ENCODE measurements at places on chromosomes 3 and 15.
A peak's percentile ranks its signal among the peaks of the same experiment; 100 is the strongest.

- peak; percentile 63 for DNase-seq
Measured at GRCh38 chr15:66008940-66009562, 139.8 kb downstream of the RAB11A start.

DNA sequence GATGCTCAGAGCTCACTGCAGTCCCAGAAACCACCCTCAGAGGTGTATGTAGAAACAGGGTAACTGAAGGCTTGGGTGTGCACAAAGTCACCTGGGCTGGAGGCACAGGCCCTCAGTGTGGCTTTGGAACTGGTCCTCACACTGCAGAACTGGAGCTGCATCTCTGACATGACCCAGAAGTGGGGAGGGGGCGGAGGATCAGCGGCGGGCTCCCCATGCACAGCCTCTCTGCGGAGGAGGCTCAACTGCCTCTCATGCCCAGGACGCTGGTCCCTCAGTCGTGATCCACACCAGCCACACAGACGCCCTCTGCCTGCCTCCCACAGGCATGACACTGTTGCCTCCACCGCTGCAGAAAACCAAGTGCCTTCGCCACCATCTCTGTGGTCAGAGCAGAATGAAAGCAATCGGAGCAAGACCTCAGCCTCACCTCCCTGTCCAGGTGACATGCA lies 73.7 kb downstream of the TM2D3 start:
- peak; percentile 6 for DNase-seq

GRCh38 chr3:155485897-155486296 lies 192.4 kb upstream of the STRIT1 start:
- DNase-seq = no peak

GRCh38 chr3:31462050-31462569 lies 70.6 kb upstream of the STT3B start:
- DNase-seq = no peak

DNA sequence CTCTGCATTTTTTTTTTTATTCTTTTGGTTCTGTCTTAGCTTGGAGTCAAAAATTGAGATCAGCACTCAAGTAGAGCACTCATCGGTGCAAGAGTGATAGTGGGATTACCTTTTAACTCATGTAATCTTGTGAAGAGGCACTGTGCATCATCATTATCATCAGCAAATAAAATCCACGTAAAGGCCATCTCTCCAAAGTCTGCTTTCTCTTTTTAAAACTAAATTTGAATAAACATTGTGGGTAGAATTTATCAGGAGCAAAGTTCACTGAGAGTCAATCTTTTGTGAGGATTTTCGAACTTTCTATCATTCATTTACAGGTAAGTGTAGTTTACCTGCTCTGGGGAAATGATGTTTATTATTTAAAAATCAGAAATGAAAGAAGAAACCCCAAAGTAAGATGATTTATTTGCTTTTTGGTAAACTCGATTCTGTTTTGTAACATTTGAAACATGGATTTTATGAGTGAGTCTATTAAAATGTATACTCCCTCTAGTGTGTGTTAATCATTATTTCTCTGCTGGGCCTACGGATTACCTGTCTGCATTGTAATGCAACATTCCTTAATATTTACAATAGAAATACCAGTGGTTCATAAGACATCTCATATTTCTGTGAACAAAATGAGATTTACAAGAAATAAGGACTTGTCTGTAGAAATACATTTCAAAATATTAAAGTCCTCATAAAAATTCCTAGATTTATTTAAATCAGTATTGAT lies 327.7 kb upstream of the NAALADL2 start:
- DNase-seq = no peak

GRCh38 chr3:194587438-194587931 lies 45.7 kb downstream of the TMEM44 start:
- DNase-seq = no peak

GRCh38 chr3:99875929-99876841 lies 58.5 kb downstream of the CMSS1 start:
- DNase-seq = peak; percentile 40

GRCh38 chr3:71987089-71987735 lies 202.3 kb upstream of the PROK2 start:
- DNase-seq = no peak

GRCh38 chr3:169007145-169007544 lies 656.4 kb downstream of the MECOM start:
- DNase-seq = no peak

GRCh38 chr15:52060501-52060900 lies 41.5 kb downstream of the MAPK6 start:
- DNase-seq = no peak

GRCh38 chr15:70492240-70493177 lies 270.8 kb downstream of the UACA start:
- no peak for DNase-seq

DNA sequence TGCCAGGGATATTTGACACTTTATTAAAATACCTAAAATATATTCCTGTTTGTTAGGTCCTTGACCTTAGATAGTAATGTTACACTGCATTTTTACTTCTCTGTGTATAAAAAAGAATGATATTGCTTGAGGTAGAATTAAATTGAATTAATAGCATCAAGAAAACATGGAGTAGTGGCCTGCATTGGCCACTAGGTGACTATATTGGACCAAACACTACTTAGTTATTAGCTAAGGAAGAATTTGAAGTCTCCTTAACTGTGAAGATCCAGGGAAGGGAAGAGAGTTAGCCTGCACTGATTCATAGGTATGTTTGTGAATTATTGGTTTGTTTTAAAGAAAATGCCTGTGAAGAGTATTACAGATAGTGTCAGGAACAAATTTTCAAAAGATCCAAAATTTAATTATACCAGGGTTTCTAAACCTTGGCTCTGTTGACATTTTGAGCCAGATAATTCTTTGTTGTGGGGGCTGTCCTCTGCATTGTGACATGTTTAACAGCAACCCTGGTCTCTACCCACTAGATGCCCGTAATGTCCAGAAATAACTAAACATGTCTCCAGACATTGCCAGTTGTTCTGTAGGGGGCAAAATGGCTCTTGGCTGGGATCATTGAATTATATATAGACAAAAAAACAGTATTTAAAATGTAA lies 103.6 kb upstream of the THSD4 start:
- DNase-seq = no peak

DNA sequence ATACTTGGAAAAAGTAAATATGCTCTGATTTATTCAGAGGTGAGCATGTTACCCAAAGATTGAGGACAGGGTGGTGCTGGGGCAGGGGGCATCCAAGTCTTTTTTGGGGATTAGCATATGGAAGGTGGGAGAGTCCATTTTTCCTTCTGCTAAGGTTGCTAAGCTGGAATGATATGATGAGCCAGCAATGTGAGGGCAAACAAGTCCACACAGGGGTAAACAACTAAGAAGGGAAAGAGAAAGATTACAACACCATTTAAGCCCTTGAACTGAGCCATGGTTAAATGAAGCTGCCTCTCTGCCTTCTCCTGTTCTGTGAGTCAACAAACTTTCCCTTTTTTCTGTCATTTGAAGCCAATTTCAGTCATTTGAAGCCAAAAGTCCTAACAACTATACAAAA lies 89.0 kb downstream of the RPL22L1 start:
- no peak for DNase-seq

- no peak for DNase-seq
Measured at GRCh38 chr15:30941520-30941919, 37.8 kb downstream of the FAN1 start.

DNA sequence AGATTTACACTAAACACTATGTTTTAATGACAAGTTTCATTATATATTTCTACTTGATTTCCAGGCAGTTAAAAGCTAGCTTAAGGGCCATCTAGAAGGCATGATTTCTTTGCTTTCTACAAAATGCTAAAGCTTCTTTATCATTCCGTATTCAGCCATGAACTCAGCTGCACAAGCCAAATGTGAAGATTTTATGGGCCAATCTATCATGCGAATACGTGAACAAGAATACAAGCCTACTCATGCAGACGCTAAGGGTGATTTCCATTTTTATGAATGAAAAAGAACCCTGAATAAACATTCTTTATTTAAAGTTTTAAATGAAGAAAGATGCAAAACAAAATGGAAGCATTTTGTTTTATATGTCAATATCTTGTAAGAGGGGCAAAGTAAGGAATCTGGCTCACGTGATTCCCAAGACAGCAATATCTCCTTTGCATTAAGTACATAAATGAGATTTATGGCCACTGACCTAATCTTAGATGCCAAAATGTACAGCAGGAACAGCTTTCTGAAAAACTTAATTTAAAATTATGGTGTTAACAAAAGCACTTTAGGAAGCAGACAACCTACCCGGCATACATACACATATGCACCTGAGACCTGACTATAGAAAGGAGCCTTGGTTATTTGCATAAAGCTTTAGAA lies 215.8 kb downstream of the DPH6 start:
- no peak for DNase-seq

GRCh38 chr3:187196573-187197334 lies 532 bp upstream of the RTP1 start:
- no peak for DNase-seq

- DNase-seq = no peak
Measured at GRCh38 chr3:128727485-128727884, 1.5 kb downstream of the RAB7A start.

- peak; percentile 22 for DNase-seq
Measured at GRCh38 chr3:196569003-196569516, 600 bp downstream of the FBXO45 start.

DNA sequence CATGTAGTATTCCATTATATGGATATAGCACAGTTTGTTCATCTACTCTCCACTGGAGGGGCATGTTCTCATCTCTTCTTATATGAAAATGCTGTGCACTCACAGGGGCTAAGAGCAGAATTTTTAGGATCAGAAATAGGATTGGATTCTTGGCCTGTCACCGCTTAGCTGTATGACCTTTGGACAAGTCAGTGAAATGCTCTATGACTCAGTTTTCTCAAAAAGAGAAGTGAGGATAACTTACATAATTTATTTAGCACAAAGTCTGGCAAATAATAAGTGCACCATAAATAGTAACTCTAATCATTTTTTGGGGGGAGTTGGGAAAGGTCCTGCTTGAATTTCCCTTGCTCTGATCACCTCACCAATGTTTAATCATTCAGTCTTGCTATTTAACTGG lies 103.7 kb upstream of the LRIG1 start:
- no peak for DNase-seq
